ENCODE measurements at places on chromosomes 12 and 14.

GRCh38 chr14:34171431-34172172 is 220.7 kb upstream of the EGLN3 start:
- DNase-seq = no peak

GRCh38 chr12:89552376-89552775 is 26.5 kb upstream of the POC1B start:
- no peak for DNase-seq

- DNase-seq = no peak
Measured at GRCh38 chr12:122052285-122052684, 26.3 kb upstream of the MLXIP start.

DNA sequence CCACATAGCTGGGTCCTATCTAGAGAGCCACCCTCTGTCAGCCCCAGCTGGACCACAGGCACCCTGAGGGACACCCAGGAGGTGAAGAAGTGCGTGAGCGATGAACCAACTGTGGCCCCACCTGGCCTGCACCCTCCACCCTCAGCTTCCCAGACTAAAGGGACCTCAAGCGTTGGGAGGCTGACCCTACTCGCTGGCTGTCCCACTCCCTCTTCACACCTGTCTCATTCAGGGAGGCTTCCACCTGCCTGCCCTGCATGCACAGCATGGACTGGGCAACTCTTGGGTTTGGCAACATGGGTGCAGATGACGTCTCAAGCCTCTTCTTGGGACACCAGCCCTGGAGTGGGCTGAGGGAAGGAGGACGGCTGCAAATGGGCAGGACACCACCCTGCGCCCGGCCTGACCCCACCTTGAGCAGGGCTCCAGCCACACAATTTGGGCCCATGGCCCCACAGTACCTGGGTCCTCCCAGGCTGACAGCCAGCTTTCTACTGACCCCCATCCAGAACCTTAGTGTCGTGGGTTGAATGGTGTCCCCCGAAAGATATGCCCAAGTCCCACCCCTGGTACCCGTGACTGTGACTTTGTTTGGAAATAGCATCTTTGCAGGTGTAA is 2.1 kb downstream of the TMEM179 start:
- no peak for DNase-seq

DNA sequence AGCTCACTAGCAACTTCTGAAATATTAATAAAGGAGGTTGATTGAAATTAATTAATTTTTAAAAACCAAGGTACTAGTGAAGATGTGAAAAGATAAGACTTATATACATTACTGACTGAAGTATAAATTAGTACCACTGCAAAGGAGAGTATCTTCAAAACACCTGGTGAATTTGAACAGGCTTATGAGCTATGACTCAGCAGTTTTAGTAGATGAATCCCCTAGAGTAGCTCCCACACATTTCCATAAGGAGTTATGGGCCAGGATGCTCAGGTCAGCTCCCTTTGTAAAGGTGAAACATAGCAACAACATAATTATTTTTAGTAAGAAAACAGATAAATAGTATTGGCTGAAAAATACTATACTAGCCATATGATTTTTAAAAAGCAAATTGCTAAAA is 218.6 kb downstream of the SYT1 start:
- no peak for DNase-seq

GRCh38 chr12:55724940-55725309 is 3.9 kb downstream of the CD63 start:
- DNase-seq = no peak

GRCh38 chr12:27198036-27198435 is 46.0 kb upstream of the STK38L start:
- DNase-seq = no peak

- no peak for DNase-seq
Measured at GRCh38 chr12:117227000-117227653, 36.9 kb upstream of the FBXO21 start.

DNA sequence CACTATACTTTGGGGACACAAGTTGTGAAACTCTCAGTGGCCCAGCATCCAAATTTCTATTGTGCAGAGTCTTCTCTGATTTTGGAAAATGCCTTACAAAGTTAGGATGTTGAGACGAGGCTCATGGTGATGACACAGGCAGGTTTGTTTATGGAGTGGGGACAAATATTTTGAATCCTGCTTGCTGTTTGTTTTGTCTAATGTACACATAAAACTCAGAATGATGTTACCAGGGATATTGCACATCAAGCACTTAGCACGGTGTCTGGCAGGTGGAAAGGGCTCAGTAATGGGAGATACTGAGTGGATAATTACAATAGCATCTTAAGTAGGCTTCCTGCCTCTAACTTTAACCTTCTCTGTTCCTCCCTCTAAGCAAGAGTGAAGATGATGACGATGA is 628.9 kb upstream of the TBX3 start:
- DNase-seq = no peak

DNA sequence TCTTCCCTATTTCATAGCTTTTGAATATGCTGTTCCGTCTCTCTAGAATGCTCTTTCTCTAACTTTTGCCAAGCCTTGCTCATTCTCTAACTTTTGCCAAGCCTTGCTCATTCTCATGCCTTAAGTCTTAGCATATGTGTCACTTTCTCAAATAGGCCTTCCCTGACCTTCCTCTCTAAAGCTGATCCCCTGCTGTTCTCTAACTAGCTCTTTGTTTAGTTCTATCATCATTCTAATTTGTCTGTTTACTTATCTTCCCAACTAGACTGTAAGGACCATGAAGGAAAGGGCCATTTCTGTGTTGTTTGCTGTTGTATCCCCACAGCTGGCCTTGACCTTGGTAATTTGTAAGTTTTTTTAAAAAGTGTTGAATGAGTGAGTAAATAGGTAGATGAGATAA is 71.1 kb downstream of the ZNF641 start:
- no peak for DNase-seq

GRCh38 chr14:54781961-54782750 is 120.5 kb downstream of the GCH1 start:
- no peak for DNase-seq

DNA sequence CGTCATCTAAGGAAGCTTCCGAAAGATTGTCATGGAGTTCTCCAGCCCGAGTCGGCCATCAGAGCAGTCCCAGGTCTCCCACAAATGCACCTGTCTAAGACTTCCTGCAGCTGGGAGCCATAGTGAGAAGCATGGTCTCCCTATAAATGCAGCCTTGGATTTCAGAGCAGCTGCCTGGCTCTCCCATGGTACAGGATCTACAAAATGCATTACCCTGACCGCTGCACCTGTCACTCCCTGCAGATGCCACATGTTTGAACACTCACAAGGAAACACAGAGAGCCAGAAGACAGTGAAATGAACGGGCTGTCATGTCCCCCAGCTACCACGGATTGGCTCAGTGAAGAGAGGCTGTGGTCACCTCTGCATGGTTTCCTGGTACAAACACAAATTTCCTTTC is 702.7 kb downstream of the MED13L start:
- DNase-seq = no peak

- no peak for DNase-seq
Measured at GRCh38 chr14:61644175-61644574, 51.1 kb upstream of the HIF1A start.

- DNase-seq = peak; percentile 19
Measured at GRCh38 chr14:59055439-59056045, 132.9 kb upstream of the DAAM1 start.

DNA sequence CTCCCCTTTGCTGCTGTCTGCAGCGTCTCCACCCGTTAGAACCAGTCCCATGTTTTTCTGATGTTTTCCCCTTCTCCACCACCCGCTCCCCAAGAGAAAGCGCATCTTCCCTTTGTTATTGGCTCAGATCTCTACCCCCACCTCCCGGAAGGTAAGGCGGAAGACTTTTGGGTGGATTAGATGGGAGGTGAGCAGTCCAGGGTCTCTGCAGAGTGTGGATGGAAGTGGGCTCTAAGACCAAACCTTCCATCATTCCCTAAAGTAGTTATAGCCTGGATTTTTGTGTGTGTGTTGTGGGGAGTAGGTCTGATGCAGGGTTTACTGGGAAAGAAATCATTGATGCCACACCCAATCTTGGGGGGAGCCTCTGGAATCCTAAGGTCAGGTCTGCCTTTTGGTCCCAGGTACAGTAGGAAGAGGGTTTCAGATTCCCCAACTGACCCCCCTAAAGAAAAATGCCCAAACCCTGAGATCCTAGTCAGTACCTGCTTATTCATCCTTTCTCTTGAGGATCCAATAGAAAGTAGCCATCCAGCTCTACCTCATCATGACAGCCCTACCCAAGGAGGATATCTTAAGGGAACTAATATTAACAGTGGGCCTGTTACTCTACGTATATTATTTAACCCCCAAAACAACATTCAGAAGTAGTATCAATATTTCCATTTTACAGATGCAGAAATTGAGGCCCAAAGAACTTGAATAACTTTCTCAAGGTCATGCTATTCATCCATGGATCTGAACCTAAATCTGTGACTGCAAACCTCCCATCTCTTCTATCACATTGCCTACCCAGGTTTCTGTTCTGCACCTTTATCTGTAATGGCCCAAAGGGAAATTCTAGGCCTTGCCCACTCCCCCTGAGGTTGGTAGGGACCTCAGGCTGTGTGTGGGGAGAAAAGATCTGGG is 1.1 kb downstream of the KIF5A start:
- no peak for DNase-seq

GRCh38 chr14:35268946-35269345 is 23.2 kb upstream of the PSMA6 start:
- no peak for DNase-seq

DNA sequence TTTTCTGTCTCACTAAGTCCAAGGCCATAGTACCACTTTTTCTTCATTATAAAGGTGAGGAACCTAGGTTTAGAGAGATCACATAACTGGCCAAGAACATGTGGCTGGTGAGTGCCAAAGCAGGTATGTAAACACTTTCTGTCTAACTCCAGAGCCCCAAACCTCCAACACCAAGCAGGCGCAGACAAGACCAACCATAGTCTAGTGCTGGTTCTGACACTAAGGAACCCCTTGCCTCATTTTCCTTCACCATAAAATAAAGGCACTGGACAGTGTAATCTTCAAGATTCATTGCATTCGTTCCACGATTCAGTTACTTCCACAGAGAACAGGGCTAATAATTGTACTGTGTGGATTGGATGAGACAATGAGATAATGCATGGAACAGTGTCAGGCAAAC is 71.0 kb downstream of the NPAS3 start:
- no peak for DNase-seq

DNA sequence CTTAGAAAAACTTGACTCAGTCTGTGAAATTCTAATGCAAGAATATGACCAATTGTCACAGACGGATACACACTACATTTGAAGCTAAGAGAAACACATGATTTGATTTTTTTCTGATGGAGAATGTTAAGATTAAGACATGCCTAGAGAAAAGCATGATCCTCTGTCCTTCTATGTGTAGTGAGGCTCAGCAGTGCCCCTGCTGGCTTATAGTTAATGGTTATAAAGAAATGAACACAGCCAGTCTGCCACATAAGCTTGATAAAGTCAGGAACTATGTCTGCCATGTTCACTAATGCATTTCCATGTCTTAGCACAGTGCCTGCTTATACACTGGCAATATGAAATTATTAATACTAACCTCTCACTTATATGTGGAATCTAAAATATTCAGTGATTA is 168.1 kb upstream of the DAAM1 start:
- DNase-seq = no peak

DNA sequence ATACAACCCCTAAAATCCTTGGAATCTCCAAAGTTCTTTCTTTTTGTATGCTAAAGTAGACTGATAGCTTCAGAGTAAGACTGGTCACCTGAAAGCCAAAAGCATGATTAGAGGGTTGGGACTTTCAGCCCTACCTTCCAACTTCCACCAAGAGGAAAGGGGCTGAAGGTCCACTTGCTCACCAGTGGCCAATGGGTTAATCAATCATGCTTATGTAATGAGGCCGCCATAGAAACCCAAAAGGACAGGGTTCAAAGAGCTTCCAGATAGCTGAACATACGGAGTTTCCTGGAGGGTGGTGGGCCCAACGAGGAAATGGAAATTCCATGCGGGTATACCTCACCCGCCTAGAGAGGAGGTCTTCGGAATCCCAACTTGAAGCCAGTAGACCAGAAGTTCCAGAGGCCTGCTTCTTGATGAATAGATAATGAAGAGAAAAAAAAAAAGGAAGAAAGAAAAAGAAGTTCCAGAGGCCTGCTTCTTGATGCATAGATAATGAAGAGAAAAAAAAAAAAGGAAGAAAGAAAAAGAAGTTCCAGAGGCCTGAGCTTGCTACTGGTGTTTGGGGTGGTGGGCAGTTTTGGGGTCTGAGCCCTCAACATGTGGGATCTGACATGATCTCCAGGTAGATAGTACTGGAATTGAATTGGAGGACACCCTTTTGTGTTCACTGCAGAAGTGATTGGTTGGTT is 11.2 kb upstream of the BTG1 start:
- no peak for DNase-seq

DNA sequence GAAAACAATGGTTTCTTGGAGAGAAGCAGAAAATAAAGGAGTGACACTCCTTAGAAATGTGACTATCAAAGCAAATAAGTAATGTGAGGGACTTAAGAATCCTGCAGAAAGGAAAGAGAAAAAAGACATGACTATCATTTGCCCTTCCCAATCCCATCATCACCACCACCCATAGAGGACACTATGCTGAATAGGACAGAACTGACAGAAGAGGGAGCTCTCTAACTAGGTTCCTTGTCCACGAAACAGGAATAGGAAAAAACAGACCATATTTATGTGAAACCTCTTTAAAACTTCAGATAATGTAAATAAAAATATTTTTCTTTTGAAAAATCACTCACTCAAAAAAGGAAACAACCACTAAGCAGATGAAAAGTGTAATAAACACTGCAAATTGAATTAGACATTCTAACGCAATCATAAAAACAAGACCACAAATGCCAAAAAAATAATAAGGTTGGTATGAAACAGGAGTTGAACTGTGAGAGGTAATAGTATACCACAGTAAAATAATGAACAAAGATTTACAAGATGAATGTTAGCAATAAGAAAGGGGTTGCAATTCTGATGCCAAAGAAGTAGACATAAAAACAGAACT is 24.1 kb downstream of the KLRD1 start:
- no peak for DNase-seq

DNA sequence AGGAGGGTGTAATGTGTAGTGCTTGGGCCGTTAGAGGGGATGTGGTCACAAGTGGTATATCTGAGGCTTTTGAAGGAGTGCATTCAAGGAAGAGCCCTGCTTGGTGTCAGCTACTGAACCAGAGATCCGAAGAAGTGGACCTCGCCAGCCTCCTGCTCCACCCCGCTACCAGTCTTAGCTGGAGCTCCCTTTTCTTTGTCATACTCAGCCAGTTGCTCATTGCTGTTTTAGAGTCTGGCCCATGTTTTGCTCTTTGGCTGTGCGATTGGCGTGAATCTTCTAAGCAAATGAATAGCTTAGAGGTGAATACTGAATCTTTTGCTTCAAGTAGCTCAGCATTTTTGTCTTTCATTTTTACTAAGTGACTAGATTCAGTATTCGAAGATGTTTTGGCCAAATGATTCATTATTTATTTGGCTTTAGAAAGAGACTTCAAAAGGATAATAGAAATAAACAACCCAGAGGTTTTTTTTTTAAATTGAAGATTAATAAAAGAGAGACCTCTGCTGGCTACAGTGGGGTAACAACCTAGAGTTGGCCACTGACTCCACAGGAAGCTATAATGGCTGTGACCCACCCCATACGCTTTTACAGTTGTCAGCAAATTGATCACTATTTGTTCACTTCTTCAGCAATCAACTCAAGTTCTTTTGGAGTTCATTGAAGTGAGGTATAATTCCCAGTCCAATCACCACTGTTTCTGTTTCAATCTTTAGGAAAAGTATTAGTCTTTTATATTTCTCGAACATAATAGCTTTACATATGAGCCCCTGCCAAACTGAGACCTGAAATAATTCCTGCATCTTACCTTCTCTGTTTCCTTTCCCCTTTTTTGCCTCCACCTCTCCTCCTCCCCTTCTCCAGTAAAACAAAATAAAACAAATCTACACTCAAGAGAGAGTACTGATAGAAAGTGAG is 19.9 kb downstream of the CDKN1B start:
- DNase-seq = peak; percentile 25
